Naive thymus-derived CD4-positive, alpha-beta T cell (primary cell): ENCODE measurements at places on chromosomes 1 and 21.

GRCh38 chr1:20047096-20047495 is 22.9 kb upstream of the PLA2G5 start:
- no peak overlapping the region for H3K27ac ChIP-seq
- DNase-seq: no peak
- no peak overlapping the region for H3K4me3 ChIP-seq
- no peaks in the 10 kb centered on the region for H3K4me1 ChIP-seq
- H3K27me3 ChIP-seq: no peaks in the 10 kb centered on the region
- H3K36me3 ChIP-seq: no peaks in the 10 kb centered on the region

GRCh38 chr1:4494558-4494957 is 159.9 kb upstream of the AJAP1 start:
- no peaks in the 10 kb centered on the region for H3K4me1 ChIP-seq
- H3K27ac ChIP-seq: no peak overlapping the region
- H3K36me3 ChIP-seq: no peaks in the 10 kb centered on the region
- no peaks in the 10 kb centered on the region for H3K27me3 ChIP-seq

DNA sequence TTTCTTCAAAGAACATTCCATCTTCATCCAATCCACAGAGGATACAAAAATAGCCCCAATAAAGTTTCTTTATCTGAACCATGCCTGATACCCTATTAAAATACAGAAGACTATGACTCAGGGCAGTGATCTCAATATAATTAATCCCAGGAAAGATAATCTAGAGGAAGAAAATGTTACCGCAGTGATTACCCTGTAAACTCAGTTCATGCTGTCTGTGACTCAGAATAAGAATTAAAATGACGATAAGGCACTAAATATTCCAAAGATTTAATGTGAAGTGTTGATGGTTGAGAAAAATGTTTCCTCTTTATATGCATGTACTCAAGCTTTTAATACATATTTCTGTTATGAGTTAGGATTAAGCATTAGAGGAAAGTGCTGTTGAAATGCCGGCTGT is 88.6 kb upstream of the LYPLAL1 start:
- no peak overlapping the region for H3K4me3 ChIP-seq
- H3K27me3 ChIP-seq: no peaks in the 10 kb centered on the region
- no peak overlapping the region for H3K27ac ChIP-seq
- H3K4me1 ChIP-seq: no peaks in the 10 kb centered on the region
- no peaks in the 10 kb centered on the region for H3K36me3 ChIP-seq

- H3K4me3 ChIP-seq: no peak overlapping the region
- no peaks in the 10 kb centered on the region for H3K27me3 ChIP-seq
- no peak overlapping the region for H3K27ac ChIP-seq
- H3K36me3 ChIP-seq: no peaks in the 10 kb centered on the region
Measured at GRCh38 chr1:228358764-228359612, 47.6 kb downstream of the TRIM11 start.

DNA sequence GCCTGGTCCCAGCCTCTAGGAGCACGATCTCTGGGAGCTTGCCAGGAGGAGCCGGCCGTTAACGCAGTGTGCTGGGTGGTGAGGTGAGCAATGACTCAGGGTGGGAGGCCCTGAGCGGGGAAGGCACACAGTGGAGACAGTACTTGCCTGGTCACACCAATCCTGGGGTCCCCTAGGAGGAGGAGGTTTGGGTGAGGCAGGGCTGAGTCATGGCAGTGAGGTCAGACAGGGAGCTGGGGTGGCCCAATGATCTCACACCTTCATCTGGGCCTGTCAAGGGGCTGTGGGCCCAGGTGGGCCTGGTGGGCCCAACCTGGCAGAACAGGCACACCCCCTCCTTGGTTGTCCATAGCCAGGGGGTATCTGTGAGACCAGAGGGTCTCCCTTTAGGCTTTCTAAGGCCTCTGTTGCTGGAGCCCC is 8.6 kb upstream of the EDN2 start:
- no peaks in the 10 kb centered on the region for H3K27me3 ChIP-seq
- H3K27ac ChIP-seq: no peak overlapping the region
- H3K36me3 ChIP-seq: no peaks in the 10 kb centered on the region
- no peaks in the 10 kb centered on the region for H3K4me1 ChIP-seq
- no peak for DNase-seq

DNA sequence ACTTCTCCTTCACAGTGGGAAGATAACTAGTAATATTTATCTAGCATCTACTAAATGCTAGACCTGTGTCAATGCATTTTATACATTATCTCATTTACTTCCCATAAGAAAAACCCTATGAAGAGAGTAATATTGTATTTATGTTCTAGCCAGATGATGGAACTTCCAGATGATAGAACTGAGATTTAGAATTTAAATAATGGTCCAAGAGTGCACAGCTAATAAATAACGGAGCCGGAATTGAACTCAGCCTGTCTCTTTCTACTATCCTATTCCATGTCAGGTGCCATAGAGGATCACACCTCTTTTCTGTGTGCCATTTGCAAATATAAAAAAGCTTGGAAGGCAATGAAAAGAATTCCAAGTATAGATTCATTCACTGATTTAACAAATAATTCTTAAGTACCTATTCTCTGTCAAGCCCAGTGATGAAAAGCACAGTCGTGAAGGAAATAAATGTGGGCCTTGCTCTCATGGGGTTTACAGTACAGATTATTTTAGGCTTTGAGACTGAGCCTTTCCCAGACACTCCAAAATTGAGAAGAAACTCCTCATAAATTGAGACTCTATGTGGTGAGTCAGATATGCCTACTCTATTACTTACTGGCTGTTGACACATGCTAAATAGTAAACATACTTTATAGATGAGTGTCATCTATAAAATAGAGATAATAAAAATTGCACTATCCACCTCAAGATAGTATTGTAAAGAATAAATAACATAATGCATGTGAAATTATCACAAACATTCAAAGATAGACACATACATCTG is 378.0 kb upstream of the PRMT6 start:
- no peak for DNase-seq
- no peaks in the 10 kb centered on the region for H3K4me1 ChIP-seq
- H3K4me3 ChIP-seq: no peak overlapping the region
- no peaks in the 10 kb centered on the region for H3K36me3 ChIP-seq
